ENCODE measurements at places on chromosomes 3 and 15. TPM values are rescaled to one million over a fixed set of nuclear protein-coding genes. Genes with fewer than 3 reads are reported as not detected.

The GRK7 gene
- not detected for total RNA-seq

DNA sequence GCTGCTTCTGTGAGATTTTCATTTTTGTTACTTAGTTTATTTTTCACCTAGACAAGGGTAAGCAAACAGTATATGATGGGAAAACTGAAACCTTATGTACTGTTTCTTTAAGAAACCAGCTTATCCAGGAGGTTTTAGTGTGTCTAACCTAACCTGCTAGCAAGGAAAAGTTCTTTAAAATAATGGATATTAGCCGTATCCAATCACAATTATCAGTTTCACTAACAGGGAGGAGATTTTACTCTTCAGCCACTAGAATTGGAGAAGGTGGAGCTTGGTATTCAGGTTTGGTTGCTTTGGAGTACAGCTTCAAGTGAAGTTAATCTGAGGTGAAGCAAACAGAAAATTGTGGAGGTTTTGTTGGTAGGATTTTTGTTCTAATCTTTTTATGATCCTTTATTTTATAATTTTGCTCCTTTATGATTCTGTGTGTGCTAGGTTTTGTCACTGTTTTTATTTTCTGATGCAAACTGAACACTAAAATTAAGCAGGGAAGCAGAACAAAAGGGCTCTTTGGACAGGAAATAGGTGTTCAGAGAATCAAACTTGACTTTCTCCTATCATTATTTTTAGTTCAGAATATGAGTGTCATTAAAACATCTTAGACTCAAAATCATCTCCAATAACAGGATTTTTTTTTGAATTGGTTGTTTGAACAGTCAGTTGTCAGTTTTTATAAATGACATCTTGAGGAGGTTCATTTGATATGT, 13.0 kb downstream of the ZFAND6 start:
- DNase-seq, result no peak

- no peak for DNase-seq
These were observed 61.8 kb downstream of the MYH15 start for GRCh38 chr3:108448593-108448992.

- DNase-seq, result peak; percentile 72
These were observed 4.0 kb downstream of the LPP start for GRCh38 chr3:188157971-188158370.

DNA sequence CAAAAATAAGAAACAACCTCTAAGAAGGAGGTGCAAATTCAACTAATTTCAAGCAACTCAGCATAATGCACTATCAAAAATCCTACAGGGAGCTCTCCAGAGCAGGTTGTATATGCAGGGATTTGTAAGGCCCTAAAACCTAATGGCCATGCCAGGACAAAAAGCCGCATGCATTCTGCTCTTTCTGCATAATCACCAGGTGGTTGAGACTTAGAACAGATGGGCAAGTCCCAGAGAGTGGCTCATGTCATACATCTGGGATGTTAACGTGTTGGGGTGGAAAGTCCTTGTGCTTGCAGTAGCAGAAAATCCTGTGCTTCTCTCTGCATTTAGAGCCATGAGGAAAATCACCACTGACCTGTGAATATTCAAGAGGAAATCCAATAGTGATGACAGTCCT, 1002.9 kb downstream of the AGBL1 start:
- DNase-seq, result no peak

DNA sequence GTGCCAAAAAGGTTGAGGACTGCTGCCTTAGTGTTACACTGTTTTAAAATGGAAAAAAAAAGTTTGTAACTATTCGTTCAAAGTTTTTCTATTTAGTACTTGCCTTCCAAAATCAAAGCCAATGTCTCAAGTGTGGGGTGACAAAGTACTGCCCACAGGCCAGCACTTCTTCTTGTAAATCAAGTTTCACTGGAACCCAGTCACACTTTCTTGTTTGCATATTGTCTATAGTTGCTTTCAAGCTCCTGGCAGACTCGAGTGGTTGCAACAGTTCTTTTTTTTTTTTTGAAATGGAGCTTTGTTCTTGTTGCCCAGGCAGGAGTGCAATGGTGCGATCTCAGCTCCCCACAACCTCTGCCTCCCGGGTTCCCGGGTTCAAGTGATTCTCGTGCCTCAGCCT, 75.3 kb upstream of the RPL35A start:
- DNase-seq, result no peak

GRCh38 chr3:70703305-70704102, 391.1 kb upstream of the MDFIC2 start:
- no peak for DNase-seq

DNA sequence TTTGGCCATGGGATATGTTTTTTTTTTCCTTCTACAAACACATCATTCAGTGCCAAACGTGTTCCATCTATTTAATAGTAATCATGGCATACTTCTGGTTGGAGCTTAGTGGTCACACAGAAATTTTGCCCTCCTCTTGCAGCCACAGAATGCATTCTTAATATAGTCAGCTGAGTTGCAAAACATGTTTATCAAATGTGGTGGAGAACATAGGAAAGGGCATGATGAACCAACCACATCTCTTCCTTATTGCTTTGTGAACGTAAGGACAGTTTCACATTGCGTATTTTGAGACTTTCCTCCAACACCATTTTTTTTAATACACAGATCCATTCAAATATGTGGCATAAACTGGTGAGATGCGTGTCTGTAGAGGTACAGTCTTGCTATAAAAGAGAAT, 106.8 kb downstream of the BBX start:
- DNase-seq, result no peak

DNA sequence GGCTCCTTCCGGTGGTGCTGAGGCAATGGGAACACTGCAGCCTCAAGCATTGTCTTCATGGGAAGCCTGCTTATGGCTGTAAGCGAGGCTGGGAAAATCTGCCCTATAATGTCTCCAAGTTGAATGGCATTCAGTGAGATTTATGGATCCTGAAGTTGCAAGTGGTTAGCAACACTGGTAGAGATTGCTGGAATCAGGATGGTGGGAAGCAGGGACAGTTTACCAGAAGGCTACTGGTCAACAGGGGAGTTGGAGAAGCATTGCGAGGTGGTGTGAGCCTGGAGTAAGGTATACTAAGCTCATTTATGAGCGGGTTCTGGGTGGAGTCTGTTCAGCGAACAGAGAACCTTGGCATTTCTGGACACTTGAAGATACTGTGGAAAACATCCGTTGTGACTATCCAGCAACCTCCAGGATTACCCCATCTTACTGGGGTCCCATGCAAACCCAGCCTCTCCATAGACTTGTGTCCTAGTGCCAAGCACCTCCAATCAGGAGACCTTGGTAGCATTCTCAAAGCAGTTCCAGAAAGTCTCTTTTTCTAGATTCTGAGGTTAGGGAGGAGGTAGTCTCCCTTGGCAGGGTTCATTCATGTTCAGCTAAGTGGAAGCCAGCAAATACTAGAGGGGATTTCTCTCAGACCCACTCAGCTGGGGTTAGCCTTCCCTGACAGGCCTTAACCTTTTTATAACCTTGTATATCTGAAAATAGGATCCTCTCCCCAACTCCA, 7.3 kb downstream of the RPSA start:
- DNase-seq, result no peak

DNA sequence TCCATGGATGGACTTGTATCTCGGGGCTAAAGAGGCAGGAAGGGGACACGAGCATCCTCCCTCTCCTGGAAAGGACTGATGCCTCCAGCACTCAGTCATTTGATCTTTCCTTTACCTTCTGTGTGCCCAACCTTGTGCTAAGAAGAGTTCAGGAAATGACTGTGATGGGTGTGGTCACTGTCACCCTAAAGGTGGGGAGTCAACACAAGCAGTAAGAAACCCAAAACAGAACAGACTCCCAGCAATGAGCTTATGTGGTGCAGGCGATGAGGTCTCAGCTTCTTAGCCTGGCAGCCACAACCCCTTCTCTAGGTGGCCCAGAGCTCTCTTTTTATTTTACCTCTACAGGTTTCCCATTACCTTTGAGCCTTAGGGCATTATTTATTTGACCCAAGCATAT, 3.8 kb downstream of the MPI start:
- no peak for DNase-seq

The ERC2 gene
- 0.14 TPM for total RNA-seq

GRCh38 chr3:117252208-117252607, 542.6 kb downstream of the TUSC7 start:
- no peak for DNase-seq

The HRG gene
- total RNA-seq, result not detected

DNA sequence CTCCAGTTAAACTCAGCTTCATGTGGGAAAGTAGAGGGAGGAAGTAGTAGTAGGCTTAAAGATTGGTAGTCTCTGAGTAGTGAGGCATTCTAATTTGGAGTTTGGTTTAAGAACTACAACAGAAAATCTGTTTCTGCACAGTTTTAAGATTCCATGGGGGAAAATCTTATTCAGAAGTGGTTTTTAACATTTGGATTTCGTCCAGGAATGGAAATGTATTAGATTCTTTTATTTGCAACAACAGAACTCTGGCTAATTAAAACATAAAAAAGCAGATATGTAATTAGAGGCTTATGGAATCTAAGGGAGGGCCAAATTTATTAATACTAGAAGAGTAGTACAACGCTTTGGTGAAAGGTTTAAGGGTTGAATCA, 36.0 kb downstream of the NECTIN3 start:
- DNase-seq, result no peak

The UCN2 gene
- total RNA-seq, result not detected

The TP63 gene
- 0.11 TPM for total RNA-seq

The CACNA1D gene
- total RNA-seq, result 19.3 TPM

DNA sequence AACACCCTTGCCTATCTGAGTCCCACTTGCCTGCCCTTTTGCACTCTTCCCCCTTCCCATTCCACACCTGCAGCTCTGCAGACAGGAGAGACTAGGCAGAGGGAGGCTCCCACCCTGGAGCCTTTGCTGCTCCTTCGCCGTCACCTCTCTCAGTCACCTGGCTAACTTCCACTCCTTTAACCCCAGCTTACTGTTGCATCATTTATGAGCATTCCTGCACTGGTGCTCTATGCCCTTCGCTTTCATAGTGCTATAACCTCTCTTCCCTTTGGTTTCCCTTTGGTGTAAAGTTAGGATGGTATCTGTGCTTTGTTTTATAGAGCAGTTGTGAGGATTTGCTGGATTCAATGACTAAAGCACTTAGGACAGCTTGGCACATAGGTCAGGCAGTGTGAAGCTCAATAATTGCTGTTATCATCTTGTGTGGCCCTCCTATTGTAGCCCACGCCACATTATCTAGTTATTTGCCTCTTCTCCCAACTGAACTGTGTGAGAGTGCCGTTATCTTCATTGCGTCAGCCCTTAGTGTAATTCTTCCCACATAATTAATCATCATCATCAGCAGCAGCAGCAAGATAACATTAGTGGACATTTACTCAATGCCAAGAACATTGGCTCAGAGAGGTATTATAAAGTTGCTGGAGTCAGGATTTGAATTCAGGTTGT, 253.9 kb downstream of the CACNA2D3 start:
- no peak for DNase-seq

DNA sequence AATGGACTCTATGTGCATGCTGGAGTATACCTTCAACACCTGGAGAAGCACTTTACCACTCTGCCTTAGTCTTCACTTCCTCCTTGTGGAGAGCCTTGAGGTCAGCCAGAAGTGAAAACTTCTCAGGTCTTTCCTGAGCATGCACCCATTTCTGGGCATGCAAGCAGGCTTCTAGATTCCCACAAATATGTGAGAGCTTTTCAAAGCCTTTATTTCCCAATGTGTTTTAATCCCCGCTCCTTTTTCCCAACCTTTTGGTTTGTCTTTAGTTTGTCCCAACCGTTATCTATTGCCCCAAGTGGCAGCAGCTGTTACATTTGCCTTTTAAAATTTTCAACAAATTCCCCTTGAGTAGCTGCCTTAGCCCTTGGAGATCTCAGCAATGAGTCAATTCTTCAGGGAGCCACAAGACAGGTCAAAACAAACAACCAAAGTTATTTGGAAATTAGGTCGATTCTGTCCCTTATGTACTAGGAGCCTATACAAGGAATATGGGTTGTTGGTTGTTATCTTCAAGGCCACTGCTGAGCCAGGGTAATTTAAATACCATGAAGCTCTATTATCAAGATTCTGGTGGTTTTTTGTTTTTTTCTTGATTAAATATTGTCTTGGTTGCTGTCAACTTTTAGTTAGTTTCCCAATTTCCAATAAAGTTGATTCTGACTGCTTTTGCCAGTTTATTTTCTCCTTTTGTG, 44.4 kb downstream of the LSM3 start:
- no peak for DNase-seq

- DNase-seq, result no peak
These were observed 65.0 kb upstream of the DAZL start for GRCh38 chr3:16670191-16670590.

The IMPDH2 gene
- total RNA-seq, result 122 TPM

DNA sequence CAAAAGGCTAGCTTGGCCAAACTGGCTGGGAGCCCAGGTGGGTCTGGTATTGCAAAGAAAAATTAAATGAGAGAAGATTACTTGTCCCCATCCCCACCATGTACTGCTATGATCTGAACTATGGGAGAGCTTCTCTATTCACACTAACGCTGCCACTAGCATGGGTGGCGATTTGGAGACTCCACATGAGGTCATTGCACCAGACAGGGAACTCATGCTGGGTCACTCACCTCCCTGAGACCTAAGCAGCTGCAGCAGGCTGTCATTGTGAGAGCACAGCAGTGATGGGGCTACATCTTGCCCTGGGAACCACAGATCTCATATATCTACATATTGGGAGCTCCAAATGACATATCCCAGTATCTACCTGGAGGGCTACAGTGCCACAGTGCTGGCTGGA, 36.3 kb upstream of the NECTIN3 start:
- no peak for DNase-seq

The SYNPR gene
- total RNA-seq, result 0.15 TPM

DNA sequence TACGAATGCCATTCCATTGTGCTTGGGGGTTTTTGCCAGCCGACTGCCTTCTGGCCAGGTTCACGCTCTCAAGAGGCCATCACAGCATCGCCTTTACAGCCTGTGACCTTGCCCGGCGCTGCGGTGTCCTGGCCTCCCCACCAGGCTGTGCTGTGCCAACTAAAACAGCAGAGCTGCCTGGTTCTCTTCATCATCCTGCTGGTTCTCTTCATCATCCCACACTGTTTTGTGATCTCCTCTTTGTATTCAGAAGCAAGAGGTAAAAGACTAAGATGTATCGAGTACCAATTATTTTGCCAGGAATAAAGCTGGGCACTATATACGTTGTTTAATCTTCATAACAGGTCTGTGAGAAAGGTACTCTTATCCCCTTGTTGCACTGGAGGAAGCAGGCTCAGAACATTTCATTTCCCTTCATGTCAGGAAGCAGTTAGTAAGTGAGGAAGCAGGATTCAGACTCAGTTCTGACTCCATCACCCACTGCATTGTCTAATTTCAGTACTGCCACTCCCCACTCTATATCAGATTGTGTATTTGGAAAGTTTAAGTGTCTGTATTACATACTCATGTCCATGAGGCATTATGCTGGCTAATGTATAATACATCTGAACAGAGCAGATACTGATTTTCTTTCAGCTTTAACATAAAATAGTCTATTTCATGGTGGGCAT, 92.7 kb downstream of the LRRC28 start:
- DNase-seq, result no peak
